Amygdala (tissue), 56 donors: ENCODE measurements at places on chromosomes 7 and 10.

DNA sequence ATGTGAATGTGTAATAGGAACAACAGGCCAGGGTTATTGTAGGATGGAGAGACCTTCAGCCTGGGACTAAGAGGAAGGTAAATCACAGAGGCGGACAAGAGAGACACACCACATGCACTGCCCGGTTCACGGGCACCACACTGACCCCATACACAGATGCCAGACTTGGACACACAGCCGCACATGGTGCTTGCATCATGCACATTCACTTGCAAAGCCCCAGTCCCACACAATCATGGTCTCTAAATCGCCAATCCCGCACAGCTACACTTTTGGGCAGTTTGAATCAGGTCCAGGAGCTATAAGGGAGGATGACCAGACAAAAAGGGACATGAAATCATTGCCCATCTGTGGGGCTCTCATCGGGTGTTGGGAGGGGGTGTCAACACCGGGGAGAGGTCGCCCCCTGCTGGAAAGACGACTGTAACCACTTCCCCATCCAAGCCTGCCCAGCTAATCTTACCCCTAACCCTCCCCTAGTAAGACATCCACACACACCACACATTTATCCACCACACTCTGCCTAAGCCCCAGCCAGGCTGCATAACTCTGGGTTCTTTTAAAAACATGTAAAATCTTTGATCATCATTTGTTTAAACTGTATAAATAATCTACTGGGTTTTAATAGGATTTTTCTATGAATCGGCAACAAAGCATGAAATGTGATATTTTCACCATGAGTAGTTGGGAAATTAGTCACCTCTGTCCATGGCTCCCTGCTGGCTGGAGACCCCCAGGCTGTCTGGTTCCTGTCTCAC, 40.5 kb upstream of the SLF2 start:
- DNase-seq = no peak

GRCh38 chr7:106110885-106111654, 1.0 kb downstream of the SYPL1 start:
- no peak for DNase-seq

DNA sequence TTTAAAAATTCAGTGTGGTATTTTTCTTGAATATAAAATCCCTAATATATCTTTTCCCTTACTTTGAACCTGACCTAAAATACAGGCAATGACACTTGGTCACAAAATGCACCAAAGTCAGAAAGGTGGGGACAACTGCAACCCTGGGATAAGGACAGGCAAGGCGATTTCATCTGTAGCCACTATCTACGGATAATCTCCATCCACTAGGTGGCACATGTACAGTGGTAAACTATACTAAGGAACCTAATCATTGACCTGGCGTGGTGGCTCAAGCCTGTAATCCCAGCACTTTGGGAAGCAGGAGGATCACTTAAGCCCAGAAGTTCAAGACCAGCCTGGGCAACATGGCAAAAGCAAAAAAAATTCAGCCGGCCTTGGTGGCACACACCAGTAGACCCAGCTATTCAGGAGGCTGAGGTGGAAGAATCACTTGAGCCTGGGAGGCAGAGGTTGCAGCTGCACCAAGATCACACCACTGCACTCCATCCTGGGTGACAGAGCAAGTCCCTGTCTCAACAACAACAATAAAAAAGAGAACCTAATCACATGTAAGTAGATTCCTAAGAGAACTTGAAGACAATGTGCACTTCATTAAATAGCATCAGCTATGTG, 98.9 kb downstream of the KMT2C start:
- no peak for DNase-seq

- DNase-seq = no peak
Measured at GRCh38 chr10:102231357-102232318, 5.5 kb downstream of the ELOVL3 start.

- DNase-seq = no peak
Measured at GRCh38 chr10:33229252-33229948, 105.1 kb downstream of the NRP1 start.

GRCh38 chr7:48207155-48207675, 36.0 kb downstream of the ABCA13 start:
- no peak for DNase-seq

DNA sequence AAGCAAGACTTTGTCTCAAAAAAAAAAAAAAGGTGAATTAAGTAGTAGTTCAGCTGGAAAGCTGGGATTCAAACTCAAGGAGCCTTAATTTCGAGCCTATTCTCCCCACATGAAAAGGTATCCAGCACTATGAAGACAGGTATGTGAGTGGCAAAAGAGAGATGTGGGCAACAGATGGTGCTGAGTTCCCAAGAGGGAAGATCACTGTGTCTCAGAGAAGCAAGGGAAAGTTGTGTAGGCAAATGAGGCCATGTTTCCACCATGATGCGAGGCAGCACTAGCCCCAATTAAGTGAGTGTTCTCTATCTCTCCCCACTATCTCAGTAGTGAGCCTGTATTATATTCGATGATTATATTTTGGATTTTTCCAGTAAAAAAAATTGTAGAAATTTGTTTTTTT, 19.8 kb upstream of the ST7 start:
- no peak for DNase-seq

GRCh38 chr10:108090476-108091215, 926.1 kb upstream of the SORCS1 start:
- DNase-seq = no peak

DNA sequence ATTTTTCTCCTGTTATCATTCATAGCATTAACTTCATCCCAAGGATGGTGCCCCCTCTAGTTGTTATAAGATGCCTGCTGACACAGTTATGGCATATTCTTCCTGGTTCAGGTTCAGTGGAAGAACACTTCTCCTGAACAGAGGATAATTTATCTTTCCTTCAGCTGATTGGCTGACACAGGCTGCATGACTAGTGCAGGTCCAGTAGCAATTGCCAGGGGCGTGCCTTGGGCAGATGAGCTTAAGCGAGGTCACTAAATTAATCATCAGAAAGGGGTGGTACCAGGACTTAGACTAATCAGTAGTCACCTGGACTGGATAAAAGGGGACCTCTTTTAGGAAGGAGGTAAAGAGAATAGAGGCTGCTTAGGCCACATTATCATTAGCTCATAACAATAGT, 42.3 kb downstream of the BZW2 start:
- no peak for DNase-seq

DNA sequence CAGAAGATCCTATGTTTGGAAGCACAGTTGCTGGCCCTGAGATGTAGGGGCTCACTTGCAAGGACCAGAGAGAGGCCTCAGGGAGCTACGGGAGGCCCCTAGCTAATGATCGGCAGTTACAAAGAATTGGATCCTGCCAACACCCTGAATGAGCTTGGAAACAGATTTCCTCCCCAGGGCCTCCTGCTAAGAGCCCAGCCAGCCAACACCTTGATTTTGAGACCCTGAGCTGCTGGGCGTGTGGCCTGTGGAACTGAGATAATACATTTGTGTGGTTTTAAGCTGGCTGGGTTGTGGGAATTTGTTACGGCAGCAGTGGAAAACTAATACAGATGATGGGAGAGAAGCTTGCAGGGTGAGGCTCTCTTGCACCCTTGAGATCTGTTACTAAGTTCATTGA, 3.9 kb downstream of the DOCK1 start:
- no peak for DNase-seq

GRCh38 chr7:88457320-88457719, 150.6 kb upstream of the STEAP4 start:
- no peak for DNase-seq

GRCh38 chr10:132493246-132493755, 44.3 kb upstream of the INPP5A start:
- DNase-seq = no peak

DNA sequence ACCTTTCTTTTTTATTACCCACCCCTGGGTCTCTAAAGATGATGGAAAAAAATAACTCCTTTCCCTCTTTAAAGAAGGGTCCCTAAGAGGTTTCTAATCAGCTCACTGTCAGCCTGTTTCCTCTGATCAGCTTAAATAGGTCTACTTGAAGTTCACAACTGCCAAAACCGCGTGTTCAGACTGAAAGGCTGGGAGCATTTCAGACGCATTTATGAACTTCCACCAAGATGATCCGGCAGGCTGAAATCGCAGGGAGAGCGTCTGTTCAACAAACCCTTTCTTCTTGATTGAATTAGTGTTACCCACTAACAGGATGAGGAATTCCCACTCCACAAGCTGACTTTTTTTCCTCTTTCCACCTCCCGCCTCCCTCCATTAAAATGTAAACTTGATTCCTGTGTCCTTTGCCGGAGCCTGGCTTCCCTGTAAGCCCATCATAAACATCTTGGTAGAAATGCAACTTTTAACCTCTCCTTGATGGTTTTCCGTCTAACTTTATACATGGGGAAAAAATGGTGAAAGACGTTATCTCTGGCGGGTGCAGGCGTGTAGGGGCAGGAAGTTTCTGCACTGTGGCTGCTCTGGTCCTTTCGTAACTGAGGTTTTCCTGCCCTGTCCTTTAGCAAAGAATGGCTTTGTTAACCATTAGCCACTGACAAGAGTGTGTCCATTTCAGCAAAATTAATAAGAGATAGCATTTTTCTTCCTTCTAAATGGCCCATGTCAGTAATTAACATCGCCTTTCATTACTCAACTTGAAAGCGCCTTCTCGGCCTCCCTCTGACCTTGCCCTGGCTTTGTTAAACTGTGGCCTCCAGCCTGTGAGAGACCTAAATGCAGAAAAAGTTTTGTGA, 130.7 kb downstream of the BAMBI start:
- no peak for DNase-seq

- no peak for DNase-seq
Measured at GRCh38 chr7:20793248-20793647, 6.6 kb upstream of the SP8 start.

GRCh38 chr10:87771871-87772500, 46.0 kb downstream of the ATAD1 start:
- no peak for DNase-seq

GRCh38 chr10:99569961-99570360, 37.2 kb downstream of the NKX2-3 start:
- DNase-seq = no peak

- DNase-seq = no peak
Measured at GRCh38 chr7:133650487-133651300, 397.8 kb downstream of the EXOC4 start.

- peak; percentile 90 for DNase-seq
Measured at GRCh38 chr7:106057962-106058927, 53.9 kb downstream of the SYPL1 start.

- no peak for DNase-seq
Measured at GRCh38 chr7:40755438-40755837, 620.6 kb downstream of the SUGCT start.

DNA sequence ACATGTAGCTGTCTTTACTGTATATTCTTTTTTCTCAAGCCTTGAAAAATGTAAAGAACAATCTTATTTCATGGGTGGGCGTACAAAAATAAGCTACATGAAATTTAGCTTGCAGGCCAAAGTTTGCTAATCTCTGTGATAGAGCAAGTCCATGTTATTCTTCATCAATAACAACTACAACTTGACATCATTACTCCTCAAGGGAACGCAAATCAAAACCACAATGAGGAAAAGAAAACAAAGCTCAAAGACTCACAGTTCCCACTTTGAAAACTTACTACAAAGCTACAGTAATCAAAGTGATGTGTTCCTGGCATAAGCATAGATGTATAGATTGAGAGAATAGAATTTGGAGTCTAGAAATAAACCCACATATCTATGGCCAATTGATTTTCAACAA, 62.5 kb downstream of the GNA12 start:
- no peak for DNase-seq

GRCh38 chr7:116957874-116958273, 4.6 kb downstream of the ST7 start:
- DNase-seq = no peak

- no peak for DNase-seq
Measured at GRCh38 chr10:30832749-30833627, 198.7 kb downstream of the ZNF438 start.

DNA sequence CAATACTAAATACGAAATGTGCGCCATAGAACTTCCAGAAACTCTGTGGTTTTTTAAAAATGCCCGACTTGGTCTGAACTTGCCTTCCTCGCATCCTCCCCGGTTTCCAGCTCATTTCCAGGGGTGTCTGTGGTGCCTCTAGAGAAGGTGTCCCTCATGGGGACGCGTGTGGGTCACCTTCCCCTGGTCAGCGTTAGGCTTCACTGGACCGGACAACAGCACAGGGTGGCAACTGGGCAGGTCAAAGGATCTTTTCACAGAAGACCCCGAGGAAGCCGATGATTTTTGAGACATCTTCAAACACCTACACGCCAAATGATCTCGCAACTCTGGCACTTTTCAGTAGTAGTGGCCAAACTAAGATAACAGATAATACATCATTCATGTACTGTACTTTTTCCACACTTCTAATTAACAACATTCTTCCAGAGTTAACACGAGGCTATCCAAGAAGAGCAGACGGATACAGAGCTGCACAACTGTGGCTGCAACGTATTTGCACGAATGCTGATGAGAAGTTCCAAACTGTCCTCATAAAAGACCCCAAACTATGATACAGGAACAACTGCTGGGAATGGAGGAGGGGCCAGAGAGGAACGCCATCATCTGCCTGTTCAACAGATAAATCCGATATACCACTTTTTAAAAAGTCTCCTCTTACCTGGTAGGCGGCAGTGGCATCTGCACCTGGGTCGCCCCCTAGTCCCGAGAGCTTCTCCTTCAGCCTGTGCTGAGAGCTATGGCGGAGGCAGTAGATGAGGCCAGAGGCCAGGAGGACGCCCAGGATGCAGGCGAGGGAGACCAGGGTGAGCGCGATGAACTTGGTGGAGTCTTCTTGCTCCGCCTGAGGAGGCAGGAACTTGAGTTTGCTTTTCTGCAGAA, 345.5 kb downstream of the DNAJB6 start:
- DNase-seq = no peak

DNA sequence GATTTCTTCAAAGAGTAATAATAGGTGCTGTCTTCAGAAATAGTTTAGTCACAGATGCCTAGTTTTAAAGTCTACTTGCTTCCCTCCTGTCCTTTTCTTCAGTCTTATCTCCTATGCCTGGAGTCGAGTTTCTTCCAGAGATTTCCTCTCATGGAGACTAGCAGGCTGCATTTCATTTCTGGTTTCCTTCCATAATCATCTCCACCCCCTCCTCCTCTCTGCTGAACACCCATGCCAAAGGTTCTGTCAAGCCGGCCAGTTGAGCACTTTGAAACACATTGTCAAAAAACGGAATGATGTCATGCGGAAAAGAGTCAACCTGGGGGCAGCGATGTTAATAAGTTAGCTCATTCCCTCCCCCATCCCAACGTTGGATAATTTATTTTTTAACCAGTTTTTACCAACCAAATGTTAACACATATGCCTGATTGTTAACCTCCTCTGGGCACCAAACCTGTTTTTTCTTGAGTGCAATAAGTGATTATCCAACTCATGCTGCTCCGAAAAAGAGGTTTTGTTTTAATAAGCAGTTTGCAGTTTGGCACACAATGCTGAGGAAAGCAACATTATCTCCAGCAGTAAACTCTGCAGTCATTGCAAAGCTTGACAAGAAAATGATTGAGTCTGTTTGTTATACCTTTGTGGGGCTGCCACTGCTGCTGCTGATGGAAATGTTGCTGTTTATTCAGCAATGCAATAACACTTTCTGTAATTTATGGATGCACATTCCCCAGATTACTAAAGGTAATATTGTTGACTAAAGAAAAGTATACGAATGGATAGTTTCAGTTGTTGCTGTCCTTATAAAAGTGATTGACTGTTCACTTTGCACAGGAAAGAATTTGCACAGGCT, 161.6 kb downstream of the LRMDA start:
- DNase-seq = no peak
